ENCODE measurements at places on chromosomes 3 and 15.

- no peak for DNase-seq
Observed at GRCh38 chr15:57493351-57493750, 98.4 kb upstream of the MYZAP start.

GRCh38 chr3:164230385-164231094 is 847.8 kb downstream of the SI start:
- DNase-seq = no peak

DNA sequence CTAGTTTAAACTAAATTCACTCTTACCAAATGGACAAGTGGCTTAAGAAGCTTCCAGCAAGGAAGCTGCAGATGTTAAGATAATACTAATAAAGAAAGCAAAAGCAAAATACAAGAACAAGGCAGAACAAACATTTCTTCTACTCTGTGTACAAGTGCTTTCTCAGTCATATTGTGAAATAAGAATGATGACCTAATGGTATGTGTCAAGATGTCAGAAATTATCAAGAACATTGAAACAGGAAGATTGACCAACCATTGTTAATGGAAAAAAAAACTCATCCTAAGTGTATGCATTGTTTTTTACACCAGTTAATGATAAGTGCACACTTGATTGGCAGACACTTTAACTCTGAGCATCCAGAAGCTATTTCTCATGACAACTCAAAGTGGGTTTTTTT is 65.4 kb upstream of the P2RY1 start:
- DNase-seq = no peak

DNA sequence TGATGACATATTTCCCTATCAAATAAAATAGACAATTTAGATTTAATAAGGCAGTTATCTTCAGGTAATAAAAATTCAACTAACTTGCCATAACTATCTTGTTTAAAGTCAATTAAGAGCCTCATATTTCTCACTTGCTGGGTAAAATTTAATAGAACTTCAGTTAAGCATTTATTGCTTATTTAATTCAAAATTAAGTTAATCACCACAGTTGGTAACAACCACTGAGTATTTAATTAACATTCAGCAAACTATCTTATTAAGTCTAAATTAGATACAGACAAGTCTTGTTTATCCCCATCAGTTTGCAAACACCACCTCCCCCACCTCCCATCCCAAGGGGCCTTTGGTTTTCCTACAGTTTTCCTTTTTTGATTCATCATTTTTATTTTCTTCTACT is 14.7 kb downstream of the LPP start:
- DNase-seq = no peak

- no peak for DNase-seq
Observed at GRCh38 chr3:10928407-10928960, 64.1 kb upstream of the SLC6A1 start.

DNA sequence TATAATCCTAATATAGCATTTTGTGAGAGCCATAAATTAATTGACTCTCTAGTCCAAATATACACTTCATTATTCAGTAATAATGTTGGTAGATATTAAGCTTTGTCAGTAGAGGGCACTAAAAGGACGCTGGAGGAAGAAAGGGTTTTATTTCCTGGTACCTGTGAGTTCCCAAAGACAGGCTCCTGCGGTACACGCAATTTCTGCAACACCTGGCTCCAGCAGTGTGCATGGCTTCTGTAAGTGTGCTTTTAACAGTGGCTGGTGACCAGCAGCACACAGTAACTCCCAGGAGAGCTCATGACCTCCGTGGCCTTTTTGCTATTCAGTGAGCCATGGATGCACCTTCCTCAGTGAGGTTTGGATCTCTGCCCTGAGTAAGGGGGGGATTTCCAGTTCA is 338.3 kb upstream of the ZNF385D start:
- no peak for DNase-seq

DNA sequence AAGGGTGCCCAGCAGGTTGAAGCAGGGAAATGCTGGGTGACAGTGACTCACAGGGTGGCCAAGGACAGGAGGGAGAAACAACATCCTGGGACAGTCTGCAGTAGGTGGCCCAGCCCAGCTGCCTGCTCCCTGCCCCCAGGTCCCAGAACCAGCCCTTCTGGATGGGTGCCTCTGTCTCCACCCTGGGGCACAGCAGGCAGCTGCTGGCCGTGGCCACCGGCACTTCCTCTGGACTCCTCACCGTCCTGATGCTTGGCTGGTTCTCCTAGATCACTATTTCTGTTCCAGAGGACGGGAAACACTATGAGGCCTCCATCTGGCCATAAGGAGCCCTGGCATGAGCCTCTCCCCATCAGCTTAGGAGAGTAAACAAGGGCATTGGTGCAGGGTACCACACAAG is 258.9 kb downstream of the XXYLT1 start:
- no peak for DNase-seq

GRCh38 chr15:26087395-26087794 is 224.3 kb upstream of the ATP10A start:
- no peak for DNase-seq

GRCh38 chr3:59935025-59935424 is 885.2 kb upstream of the CFAP20DC start:
- no peak for DNase-seq

DNA sequence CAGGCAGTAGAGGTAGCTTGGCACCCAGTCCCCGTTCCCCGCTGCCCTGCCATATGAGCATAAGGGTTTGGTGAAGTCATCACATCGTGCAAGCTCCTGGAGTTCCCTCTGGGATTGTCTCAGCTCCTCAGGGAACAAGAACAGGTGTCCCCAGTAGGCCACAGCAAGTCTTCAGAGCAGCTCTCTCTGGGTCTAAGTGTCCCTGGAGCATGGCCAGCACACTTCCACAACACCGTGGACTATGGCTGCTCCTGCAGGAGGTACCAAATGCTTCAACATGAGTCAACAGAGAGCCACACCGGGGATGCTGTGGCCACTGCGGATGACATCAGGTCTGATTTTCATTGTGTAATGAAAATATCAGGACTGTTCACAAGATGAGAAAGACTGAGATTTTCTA is 23.1 kb downstream of the ABHD6 start:
- DNase-seq = no peak

- no peak for DNase-seq
Observed at GRCh38 chr3:193812791-193813500, 219.9 kb downstream of the OPA1 start.

GRCh38 chr15:66613743-66614142 is 47.9 kb upstream of the LCTL start:
- DNase-seq = no peak

DNA sequence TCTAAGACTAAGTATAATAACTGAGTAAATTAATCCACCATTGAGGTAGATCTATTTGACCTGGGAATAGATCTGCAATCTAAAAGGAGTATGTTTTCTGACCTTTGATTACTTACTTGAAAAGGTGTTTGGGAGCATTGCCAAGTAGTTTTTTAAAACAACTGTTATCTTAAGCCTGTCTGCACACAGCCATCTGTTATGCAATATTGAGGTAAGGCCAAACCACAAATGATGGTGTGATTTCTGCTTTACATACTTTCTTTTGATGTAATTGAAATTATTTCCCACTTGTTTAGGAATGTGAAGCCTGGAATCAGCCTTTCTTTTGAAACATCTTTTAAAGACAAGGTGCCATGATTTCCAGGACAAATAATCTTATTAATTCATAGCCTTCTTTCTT is 274.0 kb downstream of the BBX start:
- DNase-seq = peak; percentile 19

- DNase-seq = no peak
Observed at GRCh38 chr3:24533561-24534193, 39.0 kb upstream of the THRB start.

DNA sequence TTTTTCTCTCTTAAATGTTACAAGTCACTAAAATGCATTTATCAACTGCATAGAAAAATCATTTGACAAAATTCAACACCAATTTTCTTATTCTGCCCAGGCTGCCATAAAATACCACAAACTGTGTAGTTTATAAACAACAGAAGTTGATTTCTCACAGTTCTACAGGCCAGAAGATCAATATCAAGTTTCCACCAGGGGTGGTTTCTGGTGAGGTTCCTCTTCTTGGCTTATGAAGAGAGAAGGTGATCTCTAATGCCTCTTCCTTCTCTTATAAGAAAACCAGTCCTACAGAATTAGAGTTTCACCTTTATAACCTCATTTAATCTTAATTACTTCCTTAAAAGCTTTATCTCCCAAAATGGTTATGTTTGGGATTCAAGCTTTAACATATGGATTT is 10.9 kb upstream of the CD200R1L start:
- no peak for DNase-seq

DNA sequence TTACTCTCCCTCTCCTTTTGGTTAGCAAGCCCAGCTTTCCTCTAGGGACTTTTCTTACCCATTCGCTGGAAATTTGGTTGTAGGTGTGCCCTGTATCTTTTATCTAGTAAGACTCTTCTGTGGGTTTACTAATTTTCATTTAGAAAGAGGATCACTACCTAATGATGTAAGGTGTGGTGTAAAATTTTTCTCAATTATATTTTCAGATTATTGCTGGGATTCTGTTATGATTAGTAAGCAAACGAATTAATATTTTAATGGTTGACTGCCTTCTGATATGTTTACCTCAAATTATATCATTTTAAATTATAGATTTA is 28.5 kb downstream of the PLCL2 start:
- DNase-seq = no peak

GRCh38 chr3:160575589-160575988 is 10.2 kb upstream of the KPNA4 start:
- no peak for DNase-seq

GRCh38 chr3:143881095-143881494 is 32.8 kb upstream of the SLC9A9 start:
- no peak for DNase-seq

DNA sequence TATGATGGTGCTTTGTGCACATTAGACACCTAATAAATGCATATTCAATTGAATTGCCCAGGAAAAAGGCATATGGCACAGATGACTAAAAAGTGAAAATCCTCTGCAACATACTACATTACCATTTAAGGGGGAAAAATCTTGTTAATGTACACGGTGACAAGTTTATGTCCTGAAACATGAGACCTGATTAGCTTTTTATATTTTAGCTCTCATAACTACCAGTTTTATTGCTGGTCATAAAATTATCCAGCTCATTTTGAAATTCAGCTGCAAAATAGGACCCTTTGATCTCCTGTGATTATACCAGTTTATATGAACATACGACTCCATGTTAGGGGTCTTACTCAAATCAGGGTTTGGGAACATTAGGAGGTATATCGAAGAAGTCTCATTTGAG is 684.6 kb upstream of the CCDC54 start:
- DNase-seq = no peak

DNA sequence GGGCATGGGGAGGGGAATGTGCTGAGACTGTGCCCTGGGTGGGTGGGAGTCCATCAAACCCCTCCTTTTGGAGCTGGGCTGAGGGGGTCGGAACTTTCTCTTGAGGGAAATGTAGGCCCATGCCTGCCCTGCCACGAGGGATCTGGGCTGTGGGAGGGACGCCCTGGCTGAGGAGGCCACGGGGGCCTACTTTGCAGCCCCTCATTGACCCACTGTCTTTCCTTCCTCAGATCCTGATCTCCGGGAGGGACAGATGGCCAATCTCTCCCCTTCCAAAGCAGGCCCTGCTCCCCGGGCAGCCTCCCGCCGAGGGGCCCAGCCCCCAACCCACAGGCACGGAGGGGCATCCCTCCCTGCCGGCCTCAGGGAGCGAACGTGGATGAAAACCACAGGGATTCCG is 25.3 kb downstream of the LOXL1 start:
- DNase-seq = no peak

DNA sequence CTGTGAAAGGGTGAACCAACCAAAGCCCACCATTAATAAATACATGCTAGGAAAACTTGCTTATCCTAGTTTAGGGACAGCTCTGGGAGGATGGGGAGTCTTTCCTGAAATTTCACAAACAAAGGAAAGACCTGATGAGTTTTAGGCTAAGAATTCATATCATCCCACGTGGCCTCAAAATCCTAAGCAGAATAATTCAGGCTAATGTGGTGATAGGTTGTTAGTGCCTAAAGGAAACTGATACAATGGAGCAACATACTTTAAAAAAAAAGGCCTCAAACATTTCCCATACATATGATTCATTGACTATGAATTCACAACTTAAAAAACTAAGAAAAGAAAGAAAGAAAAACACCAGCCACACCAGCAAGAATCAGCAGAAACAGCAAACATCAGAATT is 126.9 kb upstream of the CNTN4 start:
- no peak for DNase-seq

GRCh38 chr3:62718515-62719320 is 156.5 kb downstream of the CADPS start:
- DNase-seq = peak; percentile 36

DNA sequence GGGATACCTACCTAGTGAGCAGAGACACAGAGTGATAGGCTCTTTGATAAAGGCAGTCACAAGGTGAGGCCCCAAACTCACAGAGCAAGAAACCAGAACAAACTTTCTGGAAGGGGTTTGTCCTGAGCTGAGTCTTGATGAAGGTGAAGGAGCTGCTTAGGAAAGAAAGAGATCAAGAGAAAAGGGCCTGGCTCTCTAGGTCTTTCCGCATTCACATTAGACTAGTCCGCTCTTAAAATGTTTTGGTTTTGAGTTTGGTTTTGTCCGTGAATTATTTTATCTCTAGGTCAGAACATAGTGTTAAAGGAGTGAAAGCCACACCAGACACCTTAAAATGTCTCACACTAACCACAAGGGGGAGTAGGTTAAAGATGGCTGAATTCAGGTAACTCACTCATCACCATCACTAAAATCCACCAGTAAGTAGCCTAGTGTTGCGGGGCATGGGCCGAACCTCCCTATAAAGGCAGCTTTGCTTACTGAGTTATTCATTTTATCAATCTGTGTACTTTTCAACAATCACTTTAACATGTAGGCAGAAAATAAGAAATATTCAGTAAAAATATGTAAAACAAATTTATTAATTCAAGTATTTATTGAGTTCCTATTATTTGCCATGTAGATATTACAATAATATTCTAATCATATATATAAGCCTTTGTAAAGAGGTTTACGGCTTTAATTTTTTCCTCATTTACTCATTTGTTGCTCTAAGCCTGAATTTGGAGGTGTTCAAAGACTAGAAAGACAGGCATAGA is 121.5 kb upstream of the TSC22D2 start:
- DNase-seq = peak; percentile 16

DNA sequence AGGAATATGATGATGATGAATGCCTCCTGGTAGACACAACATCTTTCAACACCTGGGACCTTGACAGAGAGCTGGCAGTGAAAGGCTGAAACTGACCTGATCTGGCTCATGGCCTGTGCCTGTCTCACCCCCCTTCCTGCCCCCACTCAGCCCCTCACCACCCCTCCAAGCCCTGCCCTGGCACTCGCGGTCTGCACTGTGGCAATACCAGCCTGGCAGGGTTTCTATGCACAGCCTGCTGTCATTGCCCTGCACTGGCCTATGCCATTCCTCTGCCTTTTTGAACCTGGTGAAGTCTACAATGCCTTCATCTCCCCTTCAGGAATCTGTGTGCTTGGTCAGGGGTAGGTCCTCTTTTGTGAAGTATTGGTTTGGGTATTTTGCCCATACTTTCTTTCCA is 56.5 kb downstream of the ACAD9 start:
- DNase-seq = no peak

DNA sequence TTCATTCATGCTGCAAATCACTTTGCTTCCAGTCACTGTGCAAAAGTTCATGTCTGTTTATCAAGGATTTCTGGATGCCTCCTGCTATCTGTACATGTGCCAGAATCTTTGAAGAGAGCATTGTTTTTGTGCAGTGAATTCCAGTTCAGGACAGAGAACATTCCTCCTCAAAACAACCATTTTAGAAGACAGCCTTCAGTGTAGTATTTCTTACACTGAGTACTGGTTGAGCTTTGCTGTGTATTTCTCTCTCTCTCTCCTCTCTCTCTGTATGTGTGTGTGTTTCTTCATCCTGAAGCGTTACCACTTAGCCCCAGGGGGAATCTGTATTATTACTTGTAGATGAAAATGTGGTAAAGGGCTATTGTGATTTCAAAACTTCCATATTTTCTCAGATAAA is 123.8 kb upstream of the CHL1 start:
- no peak for DNase-seq

GRCh38 chr3:9718118-9718517 is 13.4 kb upstream of the BRPF1 start:
- no peak for DNase-seq

Measured in HS-5 (cell line).